Retina (tissue), 1 donor: ENCODE measurements at places on chromosomes 5 and 9.

DNA sequence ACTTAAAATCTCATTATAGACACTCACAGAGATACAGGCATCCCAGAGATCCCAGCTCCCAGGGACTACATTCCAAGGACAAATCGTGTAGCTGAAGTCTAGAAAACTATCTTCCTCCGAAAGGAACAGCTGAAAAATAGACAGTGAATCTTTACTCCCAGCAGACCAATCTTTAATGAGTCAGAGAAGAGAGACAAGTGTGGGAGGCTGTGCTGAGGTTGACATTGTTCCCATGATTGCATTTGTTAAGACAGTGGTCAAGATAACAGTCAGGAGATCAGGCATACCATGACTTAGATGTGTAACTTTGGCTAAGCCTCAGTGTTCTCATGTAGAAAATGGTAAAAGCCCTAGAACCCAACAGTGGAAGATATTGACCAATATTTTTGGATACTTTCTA lies 120.7 kb downstream of the PAPPA start:
- no peak for DNase-seq

GRCh38 chr5:180792287-180792964 lies 10.2 kb downstream of the MGAT1 start:
- no peak for DNase-seq

GRCh38 chr5:78666041-78666444 lies 17.5 kb upstream of the LHFPL2 start:
- DNase-seq: peak; percentile 28

DNA sequence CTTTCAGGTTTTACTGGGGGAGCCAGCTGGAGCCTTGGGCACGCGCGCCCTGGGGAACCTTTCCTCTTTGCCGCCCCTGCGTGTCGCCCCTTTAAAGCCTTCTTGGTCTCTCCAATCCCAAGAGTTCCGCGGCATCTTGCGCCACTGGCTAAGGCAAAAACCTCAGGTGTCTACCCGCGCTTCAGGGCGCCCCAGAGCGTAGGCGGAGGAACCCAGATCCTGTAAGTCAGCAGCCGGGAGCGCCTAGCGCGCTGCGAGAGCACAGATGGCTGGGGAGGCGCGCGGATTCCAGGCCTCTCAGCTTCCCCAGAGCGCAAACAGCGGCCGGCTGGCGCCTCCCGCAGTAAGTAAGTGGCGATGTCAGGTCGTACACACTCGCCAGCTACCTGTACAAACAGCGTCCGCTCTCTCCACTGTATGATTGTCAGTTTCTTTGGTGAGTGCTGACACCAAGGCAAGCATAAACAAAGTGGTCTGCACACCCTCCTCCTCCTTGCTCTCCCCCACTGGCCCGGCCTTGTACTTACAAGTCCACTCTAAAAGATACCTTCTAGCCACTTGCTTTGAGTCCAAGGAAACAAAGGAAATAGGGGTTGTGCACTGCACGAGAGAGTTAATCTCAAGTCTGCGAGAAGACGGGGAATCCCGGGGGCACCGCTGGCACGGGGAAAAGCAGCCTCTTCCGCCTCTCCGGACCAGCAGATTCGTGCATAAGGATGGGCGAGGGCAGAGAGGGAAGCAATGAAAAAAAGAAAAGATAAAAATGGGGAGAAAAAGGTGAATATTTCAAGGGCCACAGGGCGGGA lies 2.9 kb downstream of the HTR1A start:
- DNase-seq: peak; percentile 82

DNA sequence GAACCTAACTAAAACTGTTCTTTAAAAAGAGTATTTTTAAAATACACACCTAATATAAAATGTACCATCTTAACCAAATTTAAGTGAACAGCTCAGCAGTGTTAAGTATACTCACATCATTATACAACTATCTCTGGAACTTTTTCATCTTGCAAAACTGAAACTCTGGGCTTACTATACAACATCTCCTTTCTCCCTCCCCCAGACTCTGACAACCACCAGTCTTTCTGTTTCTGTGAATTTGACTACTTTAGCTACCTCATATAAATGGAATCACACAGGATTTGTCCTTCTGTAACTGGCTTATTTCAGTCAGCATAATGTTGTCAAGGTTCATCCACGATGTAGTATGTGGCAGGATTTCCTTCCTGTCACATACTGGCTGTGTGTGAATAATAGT lies 93.5 kb downstream of the FOXD1 start:
- no peak for DNase-seq

DNA sequence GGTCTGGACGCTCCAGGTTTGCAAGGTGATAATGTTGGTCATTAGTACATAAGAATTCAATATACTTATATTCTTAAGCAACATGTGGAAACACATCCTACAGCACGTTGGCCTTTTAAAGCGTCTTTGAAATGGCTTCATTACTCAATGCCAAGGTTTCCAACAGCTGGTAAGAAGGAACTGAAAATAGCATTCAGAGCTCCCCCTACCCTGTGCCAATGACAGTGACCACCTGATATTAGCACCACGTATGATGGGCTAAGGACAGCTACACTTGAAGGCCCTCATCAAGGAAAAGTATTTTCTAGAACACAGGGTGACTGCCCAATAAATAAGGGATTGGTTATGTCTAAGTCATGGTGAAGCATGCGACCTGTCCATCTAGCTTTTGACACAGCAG lies 9.9 kb downstream of the ZNF622 start:
- no peak for DNase-seq

GRCh38 chr9:135372501-135373008 lies 107.0 kb upstream of the PPP1R26 start:
- no peak for DNase-seq
